ENCODE measurements at places on chromosomes 3 and 15.

- no peak for DNase-seq
These were observed 9.8 kb upstream of the ATP13A5 start for GRCh38 chr3:193388361-193388760.

GRCh38 chr3:120177151-120177550 is 82.9 kb upstream of the GSK3B start:
- no peak for DNase-seq

DNA sequence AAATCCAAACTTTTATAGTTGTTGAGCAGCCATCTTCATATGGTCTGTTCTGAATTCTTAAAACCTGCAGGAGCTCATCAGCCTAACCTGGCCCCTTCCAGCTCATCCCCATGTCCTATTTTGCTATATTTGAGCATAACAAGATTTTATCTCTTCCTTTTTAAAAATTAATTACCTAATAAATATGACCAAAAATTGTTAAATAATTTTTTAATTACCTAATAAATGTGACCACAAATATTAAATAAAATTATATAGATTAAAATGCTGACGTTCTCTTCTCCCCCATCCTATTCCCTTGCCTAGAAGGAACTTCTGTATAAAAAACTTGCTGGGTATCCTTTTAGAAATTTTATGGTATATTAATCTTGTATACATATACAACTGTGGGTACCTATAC is 43.7 kb downstream of the OXNAD1 start:
- DNase-seq, result no peak

GRCh38 chr3:158777161-158777873 is 24.5 kb upstream of the MFSD1 start:
- no peak for DNase-seq

- DNase-seq, result no peak
These were observed 18.1 kb downstream of the ARL8B start for GRCh38 chr3:5140230-5140621.
